ENCODE measurements at places on chromosomes 3 and 15.

GRCh38 chr15:82174471-82175235 is 87.9 kb downstream of the EFL1 start:
- no peak for DNase-seq

DNA sequence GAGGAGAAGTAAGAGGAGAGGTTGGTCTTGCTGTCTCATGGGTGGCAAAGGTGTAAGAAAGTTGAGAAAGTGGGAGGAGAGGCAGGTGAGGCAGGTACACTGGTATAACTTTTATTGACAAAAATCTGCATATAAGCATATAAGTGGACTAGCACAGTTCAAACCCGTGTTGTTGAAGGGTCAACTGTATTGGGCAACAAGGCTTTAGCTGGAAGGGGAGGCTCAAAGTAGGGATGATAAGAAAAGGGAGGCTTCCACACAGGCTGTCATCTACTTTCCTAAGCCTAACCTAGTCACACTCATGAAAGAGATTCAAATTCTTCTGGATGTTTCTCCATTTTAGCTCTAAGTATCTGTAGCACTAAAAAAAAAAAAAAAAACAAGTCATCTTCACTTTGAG is 188.1 kb upstream of the SEMA6D start:
- no peak for DNase-seq

DNA sequence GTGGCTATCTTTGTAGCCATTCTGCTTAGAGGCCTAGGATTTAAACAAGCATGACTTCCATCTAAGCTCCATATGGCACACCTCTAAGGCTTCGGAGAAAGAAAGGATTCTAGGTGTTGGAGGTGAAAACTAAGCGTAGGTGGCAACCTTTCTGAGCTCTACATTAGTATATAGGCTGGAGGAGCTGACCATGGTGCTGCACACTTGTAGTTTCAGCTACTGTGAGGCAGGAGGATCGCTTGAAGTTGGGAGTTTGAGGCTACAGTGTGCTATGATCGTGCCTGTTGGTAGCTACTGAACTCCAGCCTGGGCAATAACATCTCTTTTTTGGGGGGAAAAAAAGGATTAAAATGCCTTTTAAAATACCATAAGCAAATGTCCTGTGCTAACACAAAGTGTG is 7.4 kb downstream of the EAF1 start:
- no peak for DNase-seq

DNA sequence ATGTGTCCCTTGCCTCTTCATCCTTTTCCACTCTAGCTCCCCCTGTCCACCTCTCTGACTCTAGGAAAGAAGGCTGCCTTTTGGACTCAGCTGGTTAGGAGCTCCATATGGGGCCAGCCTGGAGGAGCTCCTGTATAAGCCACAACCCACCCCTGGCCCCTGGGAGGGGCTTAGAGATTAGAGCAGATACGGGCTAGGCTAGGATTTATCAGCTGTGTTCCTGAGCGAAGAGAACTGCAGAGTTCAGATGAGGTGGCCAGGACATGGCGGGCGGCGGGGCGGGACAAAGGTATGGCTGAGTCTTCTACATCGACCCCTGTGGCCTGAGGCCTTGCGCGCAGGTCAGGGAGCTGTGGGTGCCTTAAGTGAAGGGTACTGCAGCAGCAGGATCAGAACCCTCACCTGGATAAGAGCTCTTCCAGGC is 7.9 kb downstream of the NBEAL2 start:
- DNase-seq, result no peak

GRCh38 chr3:146536681-146537080 is 7.7 kb downstream of the PLSCR1 start:
- no peak for DNase-seq

Data from NCI-H187 treated with DMSO at 0.1 percent for 48 hours (cell line).